ENCODE measurements at places on chromosomes 5 and 9. TPM values are rescaled to one million over a fixed set of nuclear protein-coding genes. Genes with fewer than 3 reads are reported as not detected.

- DNase-seq = no peak
These were observed 4.5 kb downstream of the CAMK4 start for GRCh38 chr5:111228520-111229220.

DNA sequence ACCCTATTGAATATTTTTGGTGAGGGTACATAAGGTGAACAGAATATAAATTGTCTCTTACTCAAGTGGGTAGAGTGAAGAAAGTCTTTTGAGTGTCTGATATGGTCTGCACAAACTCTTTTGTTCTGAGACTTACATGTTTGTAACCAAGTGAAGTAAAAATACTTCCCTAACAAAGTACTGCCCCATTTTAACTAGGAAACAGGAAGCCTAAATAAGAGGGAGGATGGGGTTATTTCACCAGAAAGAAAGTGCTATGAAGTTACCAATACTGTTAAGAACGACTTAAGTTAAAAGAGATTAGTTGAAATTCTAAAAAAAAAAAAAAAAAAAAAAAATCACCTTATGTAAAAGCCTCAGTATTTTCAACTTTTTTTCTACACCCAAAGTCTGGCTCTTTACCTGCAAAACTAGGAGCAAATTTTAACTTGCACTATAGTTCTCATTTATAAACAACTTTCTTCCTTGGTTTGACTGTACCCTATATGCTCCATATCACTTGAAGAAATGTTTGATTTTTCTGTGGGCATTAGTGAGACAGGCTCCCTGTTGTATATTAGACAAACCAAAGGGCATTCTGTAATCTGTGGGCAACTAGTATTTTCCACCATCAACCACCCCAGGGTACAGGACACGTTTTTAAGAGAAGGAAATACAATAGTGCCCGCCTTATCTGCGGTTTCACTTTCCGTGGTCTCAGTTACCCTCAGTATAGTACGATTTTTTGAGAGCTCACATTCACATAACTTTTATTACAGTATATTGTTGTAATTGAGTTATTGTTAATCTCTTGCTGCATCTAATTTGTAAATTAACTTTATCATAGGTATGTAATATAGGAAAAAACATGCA, 127.7 kb downstream of the NR3C1 start:
- no peak for DNase-seq

GRCh38 chr9:93413530-93413929, 38.0 kb upstream of the FAM120A start:
- no peak for DNase-seq

SPINK13 gene
- not detected for total RNA-seq
